ENCODE measurements at places on chromosomes 7 and 10. TPM values are rescaled to one million over a fixed set of nuclear protein-coding genes. Genes with fewer than 3 reads are reported as not detected.

NPFFR1 gene
- total RNA-seq, result not detected

SPDYE2B gene
- not detected for total RNA-seq

C10orf105 gene
- total RNA-seq, result 0.52 TPM

NCF1 gene
- 3.1 TPM for total RNA-seq

GRCh38 chr7:56092789-56093531, at the start of gene PHKG1:
Gene PHKG1, minus strand, starts transcription at chr7:56092952. Its CDS starts 4,011 bp downstream, at chr7:56088941.
- no peaks in the 10 kb centered on the region for H3K27me3 ChIP-seq
- H3K4me1 ChIP-seq, result no peaks in the 10 kb centered on the region
- peaks cover 3% of the 10 kb centered on the region for H3K36me3 ChIP-seq
- no peak within 1 kb of the TSS for H3K27ac ChIP-seq
- DNase-seq, result no peak

- peaks cover 33% of the 10 kb centered on the region for H3K4me1 ChIP-seq
- H3K4me3 ChIP-seq, result peak overlapping the region; percentile 96
These were observed 755 bp downstream of the TOMM7 start for GRCh38 chr7:22821702-22822485.

DNA sequence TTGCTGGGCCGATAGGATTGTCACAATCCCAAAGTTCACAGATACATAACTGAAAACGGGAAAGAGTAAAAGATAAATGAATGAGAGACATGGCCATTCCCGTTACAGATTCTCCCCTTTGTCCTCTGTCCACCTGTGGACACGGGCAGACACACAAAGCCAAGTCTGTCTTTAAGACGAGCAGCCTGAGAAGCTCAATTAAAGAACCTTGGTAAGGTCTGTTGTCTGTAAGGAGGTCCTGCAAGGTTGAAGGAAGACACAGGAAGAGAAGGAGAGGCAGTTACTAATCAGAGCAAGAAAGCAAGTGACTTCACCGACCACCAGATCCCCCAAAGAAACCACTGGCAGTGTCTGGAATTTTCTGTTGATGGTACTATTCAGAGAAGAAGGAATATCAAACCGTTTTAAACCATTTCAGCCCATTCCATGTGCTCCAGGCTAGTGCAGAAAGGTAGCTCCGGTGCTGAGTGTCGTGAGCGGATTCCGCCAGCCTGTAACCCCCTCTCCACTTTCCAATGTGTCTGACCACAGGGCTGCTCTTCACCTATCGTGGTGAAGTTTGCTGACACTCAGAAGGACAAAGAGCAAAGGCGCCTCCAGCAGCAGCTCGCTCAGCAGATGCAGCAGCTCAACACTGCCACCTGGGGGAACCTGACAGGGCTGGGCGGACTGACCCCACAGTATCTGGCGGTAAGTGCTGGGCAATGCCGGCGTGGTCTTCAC, 252.6 kb downstream of the CELF2 start:
- H3K36me3 ChIP-seq, result peaks cover 91% of the 10 kb centered on the region
- no peak overlapping the region for H3K4me3 ChIP-seq
- H3K27me3 ChIP-seq, result no peaks in the 10 kb centered on the region
- peak; percentile 43 for DNase-seq
- H3K4me1 ChIP-seq, result peaks cover 20% of the 10 kb centered on the region

All from CD4-positive, CD25-positive, alpha-beta regulatory T cell (primary cell).